RPMI8226 (cell line): ENCODE measurements at places on chromosomes 3 and 15.

DNA sequence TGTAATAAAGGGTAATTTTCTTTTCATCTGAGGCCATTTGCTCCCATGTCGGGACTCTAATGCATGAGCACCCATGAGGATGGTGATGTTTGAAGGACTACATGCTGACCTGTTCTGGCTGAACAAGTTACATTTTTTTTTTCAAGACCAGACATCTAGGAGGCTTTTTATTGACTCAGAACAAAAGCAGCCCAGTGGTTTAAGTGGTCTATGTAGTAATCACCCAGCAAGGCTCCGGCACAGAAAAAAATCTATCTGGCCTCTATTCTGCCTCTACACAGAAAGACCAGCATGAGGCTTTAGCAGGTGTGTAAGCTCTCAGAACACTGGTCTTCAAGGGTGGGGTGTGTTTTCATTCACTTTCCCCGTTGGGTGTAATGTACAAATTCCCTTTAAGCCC, 95.1 kb upstream of the ZBED2 start:
- DNase-seq = no peak

- no peak for DNase-seq
These were observed 391.8 kb downstream of the VPS13C start for GRCh38 chr15:61668444-61668843.

GRCh38 chr15:69881302-69881670, 216.4 kb downstream of the TLE3 start:
- DNase-seq = peak; percentile 84

DNA sequence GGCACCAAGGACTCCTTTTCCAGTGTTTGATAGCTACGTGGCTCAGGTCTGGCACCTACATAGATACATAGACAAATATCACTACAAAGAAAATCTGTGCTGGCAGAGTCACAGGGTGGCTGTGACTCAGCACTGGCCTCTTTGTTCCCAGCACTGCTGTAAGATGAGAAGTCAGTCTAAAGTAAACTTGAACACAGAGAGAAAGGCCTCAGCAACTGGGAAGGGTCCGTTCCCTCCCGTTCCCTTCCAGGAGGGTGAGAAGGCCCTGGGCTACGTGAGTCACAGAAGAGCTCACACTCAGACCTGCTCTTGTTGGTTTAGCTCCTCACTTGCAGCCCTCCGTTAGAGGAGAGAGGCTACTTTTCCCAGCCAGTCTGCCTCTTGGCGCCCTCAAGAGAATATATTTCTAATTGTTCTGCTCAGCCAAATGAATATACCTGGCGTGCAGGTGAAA, 23.1 kb downstream of the ANXA2 start:
- DNase-seq = no peak

DNA sequence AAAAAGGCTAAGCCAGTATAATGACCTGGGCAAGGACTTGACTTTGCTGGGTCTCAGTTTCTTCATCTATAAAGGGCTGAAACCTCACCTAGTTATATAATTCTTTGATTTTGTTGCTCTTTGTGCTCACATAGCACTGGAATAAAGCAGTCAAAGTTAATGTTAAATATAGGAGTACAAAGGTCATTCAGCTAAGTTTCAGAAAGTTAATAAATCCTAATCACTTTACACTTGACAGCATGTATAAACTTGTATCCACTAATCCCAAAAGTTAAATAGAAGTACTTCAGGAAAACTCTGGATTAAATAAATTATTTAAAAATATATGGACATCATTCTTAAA, 33.9 kb downstream of the PLCL2 start:
- no peak for DNase-seq

- no peak for DNase-seq
These were observed 109.4 kb upstream of the BNIP2 start for GRCh38 chr15:59798605-59798917.

- no peak for DNase-seq
These were observed 31.5 kb upstream of the FBXL22 start for GRCh38 chr15:63565536-63566186.

DNA sequence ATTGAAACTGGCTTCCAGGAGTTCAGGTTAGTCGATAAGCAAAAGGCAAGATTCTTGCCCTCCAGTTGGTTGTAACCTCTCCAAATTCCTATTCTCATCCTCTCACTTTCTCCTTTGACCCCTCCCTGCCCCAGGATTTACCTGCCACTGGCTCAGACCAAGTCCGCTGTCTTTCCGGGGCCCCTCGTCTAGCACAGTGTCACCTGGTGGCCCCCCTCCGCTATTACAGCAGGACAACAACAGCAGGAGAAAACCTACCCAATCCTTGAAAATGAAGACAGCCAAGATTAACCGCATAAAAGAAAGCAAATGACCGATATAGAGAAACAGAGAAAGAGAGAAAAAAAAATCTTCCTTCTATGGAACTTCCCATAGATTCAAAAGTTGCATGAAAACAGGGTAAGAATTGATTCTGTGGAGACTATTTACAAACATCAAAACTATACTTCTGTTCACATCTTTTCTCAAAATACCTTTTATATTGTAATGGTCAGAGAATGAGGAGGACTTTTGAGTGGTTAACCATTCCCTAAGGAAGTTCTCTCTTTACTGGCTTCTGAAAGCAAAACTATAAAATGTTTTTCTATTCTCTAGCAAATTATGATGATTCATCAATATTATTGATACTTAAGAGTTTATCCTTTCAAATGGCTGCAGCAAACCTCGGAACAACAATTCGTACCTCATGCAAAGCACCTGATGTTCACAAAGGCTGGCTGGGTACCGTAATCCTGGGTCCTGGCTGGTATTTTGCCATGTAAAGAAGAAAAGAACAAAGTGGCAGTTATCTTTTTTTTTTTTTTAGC, 10.0 kb upstream of the ST8SIA2 start:
- no peak for DNase-seq

GRCh38 chr3:54931182-54931581, 3.3 kb upstream of the LRTM1 start:
- DNase-seq = no peak

DNA sequence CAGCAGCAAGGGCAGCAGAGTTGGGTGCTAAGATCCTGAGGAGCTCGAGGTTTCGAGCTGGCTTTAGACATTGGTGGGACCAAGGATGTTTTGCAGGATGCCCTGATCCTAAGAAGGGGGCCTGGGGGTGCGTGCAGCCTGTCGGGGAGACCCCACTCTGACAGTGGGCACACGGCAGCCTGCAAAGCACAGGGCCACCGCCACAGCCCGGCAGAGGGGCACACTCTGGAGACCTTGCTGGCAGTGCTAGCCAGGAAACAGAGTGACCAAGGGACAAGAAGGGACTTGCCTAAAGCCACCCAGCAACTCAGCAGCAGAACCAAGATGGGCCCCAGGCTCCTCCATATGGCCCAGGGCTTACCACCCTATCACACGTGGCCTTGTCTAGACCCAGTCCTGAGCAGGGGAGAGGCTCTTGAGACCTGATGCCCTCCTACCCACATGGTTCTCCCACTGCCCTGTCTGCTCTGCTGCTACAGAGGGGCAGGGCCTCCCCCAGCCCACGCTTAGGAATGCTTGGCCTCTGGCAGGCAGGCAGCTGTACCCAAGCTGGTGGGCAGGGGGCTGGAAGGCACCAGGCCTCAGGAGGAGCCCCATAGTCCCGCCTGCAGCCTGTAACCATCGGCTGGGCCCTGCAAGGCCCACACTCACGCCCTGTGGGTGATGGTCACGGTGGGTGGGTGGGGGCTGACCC, 18.8 kb downstream of the SEC61A1 start:
- DNase-seq = no peak
